ENCODE measurements at places on chromosomes 7 and 10.

DNA sequence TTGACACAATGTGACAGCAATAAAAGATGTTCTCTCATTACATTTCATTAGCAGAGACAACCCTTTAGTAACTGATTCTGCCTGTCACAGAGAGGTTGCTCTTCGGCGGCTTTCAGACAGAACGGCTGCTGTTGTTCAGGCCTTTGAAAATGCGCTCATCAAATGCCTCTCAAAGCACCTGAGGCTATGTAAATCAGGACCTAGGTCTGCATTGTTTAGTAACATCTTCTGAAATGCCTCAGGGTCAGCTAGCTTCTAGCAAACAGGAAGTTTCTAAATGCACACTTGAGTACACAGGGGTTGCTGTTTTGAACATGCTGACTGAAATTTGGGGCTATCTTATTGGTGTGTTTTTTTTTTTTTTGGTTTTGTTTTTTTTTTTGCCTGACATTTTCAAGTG lies 143.3 kb upstream of the DKK1 start:
- DNase-seq: no peak

GRCh38 chr7:49255054-49255453 lies 330.7 kb downstream of the CDC14C start:
- peak; percentile 38 for DNase-seq

- DNase-seq: no peak
These were observed 31.4 kb upstream of the FRMD4A start for GRCh38 chr10:14362104-14362503.

- DNase-seq: no peak
These were observed 112.1 kb downstream of the CUL2 start for GRCh38 chr10:34978080-34978479.

GRCh38 chr7:146321301-146321700 lies 204.7 kb downstream of the CNTNAP2 start:
- DNase-seq: no peak

DNA sequence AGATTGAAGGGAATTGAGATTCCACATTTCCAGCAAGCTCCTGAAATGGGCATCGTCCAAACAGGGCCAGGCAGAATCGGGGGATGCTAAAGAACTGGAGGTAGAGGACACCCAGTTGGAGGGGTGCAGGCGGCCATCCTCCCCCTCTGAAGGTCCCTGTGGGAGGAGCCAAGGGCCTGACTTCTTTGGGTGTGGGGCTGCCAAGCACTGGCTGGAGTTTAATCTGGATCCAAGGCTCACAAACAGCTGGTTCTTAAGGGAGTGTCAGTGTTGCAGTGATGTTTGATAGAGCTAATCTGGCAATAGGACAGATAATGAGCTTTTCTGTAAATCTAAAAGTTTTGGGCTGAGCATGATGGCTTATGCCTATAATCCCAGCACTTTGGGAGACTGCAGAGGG lies 20.8 kb downstream of the TSPAN14 start:
- no peak for DNase-seq

DNA sequence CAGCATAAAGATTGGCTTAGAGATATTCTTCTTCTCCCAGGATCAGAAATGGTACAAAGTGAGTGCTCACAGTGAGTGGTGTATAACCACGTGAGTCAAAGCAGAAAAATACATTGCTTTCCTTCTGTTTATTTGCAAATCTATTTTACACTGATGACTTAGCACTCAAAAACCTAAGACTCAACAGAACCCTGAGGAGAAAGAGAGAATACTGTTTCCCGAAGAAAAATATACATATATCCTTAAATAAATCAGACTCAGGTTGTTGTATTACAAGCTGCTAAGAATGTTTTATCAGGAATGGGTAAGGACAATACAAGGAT lies 48.7 kb downstream of the ODAD2 start:
- no peak for DNase-seq

DNA sequence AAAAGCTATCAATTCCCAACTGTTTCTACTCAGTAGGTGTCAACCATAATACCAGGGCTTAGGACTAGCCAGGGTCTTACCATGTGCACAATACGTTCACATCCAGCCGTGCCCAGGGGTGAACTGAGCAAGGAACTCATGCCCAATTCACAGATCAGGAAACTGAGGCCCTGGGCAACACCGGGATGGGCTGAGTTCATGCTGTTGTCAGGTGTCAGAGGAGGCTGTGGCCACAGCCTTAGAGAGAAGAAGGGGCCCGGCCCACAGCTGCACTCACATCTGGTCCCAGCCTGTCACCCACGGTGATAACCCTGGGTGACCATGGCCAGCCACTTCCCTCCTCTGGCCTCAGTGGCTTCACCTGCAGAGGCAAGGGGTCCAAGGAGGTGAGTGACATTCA lies 92.0 kb downstream of the FAM53B start:
- DNase-seq: no peak

- DNase-seq: no peak
These were observed 238.6 kb upstream of the SHH start for GRCh38 chr7:156050636-156051569.

- DNase-seq: no peak
These were observed 61.7 kb downstream of the PRF1 start for GRCh38 chr10:70540789-70541360.

DNA sequence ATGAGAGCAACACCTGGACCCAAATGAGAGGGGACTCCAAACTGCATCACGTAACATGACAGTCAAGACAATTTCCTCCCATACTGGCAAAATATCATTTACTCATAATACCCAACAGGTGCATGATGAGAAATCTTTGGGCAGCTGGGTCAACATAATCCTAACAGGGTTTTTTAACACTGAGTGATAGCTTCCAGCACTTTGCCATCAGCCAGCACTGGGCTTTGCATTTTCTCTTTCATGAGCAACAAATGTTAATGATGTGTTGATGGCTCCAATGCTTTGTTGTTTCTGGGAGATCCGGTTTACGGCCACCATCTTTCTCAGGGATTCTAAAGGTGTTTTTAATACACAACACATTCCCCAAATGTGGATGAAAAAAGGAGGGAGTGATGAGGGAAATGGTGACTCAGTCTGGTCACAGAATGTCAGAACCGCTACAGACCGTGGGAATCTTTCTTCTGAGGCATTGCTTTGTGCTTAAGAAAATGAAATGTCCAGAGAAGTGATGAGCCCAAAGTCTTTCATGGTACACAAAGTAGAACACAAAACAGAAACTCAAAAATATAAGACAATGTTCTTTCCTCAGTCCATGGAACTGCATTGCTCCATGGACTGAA lies 705.7 kb upstream of the IGFBP3 start:
- DNase-seq: no peak

Data from HS-5 (cell line).